ENCODE measurements at places on chromosomes 3 and 15.

DNA sequence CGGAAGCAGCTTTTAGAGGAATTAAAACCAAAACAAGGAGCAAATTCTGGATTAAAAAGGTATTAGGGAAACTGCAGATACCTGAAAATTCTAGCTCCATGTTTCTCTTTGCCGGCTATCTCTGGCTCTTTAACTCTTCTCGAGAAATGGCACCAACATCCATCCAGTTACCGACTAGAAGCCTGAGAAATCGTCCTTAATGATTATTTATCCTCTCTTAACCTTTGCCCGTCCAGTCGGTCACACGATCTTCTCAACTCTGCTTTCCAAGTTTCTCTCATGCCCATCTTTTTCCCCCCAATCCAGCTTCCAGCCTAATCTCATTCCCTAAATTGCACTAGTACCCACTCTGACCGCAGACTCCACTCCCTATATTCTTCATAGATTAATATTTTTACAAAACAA, 596 bp upstream of the SGO1 start:
- DNase-seq = no peak

- DNase-seq = no peak
Measured at GRCh38 chr15:63020759-63021430, 21.7 kb upstream of the TPM1 start.

DNA sequence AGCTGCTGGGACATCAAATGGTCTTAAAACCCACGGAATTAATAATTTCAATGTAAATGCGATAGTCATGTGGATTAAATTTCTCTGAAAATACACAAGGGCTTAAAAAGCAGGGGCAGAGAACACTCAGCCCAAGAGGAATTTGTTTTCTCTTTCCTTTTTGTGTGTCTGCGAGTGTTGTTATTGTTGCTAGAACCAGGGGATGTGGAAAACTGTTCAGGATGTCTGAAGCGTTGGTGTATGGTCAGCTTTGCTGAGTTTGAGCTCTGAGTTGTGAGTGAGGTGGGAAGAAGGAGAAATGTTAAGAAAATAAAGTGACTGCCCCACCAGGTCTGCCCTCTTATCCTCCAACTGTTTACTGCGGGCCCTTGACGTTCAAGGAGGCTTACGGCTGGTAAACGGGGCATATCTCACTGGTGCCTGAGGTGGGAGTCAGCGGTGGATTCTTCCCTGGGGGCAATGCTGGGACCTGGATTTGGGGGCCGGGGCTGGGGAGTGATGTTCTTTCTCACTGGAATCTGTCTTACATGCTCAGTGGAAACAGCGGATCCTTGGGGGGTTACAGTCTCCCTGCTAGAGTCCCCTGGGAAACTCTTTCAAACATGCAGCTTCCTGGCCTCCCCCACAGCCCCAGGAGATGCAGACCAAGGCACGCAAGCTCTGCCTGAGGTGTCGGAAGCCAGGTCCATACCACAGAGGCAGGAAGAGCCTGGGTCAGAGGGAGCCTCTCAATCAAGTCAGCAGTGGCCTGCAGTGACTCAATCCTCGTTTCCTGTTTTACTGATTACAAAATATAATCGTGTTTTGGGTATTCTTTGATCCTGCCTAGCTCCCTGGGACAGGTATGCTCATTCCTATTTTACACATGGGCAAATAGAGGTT, 41.8 kb downstream of the ITGA11 start:
- no peak for DNase-seq

DNA sequence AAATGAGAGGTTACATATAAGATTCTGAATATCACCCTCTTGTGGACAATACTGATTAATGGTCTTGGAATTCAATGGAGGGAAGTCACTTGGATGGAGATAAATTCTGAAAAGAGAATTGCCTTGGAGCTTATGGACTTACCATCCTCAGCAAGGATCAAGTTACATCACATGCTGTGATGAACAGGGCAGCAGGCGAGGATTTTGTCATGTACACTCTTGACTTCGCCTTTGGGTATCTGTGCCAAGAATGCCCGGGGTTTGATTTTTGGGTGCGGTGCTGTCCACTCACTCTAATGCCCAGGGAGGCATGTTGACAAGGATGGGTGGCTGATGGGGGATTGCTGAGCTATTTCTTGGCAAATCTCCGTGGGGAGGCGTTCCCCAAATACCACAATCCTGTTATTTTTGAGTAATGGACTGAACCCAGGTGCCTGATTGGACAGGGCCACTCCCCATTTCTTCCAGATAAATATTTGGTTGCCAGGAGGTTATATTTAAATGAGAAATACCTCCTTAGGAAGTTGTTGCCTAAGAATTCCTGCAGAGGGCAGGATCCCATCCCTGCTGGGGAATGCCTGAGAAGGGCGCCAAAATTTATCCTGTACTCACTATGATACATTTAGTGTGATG, 96.3 kb downstream of the TPRG1 start:
- DNase-seq = no peak

GRCh38 chr3:13479332-13479581, 849 bp upstream of the HDAC11 start:
- no peak for DNase-seq

All from stimulated activated CD8-positive, alpha-beta memory T cell treated with anti-CD3 and anti-CD28 coated beads, Interleukin-4, amount 100 ng/mL, for 1 hour (primary cell).